AG04450 (cell line): ENCODE measurements at places on chromosomes 7 and 10. TPM values are rescaled to one million over a fixed set of nuclear protein-coding genes. Genes with fewer than 3 reads are reported as not detected.

GRCh38 chr10:129655007-129655678, 188.1 kb downstream of the MGMT start:
- no peak for DNase-seq

GRCh38 chr7:110253093-110253492, 837.8 kb upstream of the LRRN3 start:
- DNase-seq = no peak

DNA sequence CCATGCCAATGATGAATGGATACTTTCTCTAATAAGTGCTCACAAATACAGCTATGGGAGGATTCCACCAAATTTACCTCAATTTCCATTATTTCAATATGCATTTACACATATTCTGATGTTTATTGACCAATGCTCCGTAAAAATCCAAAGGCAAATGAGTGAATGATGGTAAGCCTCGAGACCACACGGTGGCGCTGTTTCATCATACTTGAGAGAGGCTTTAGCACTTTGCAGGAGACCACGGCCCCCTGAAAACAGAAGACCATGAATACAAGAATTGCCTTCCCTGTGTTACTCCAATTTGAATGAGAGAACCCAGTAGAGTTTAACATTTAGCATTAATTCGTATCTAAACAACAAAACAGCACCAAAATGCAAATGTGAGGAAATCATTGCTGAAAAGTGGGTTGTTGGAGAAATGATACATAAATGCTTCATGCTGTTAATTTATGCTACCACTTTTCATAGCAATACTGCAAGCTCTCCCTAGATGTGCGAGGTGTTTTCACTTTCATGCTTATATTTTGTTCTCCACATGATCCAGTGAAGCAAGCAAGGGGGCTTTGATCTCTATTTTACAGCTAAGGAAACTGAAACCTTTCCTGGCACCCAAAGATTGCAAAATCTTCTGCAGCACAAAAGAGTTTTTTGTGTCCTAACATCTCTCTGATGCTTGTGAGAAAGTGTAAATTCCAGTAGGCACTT, 35.4 kb downstream of the TRIL start:
- peak; percentile 43 for DNase-seq

- no peak for DNase-seq
Observed at GRCh38 chr10:50968386-50969091, 83.1 kb upstream of the A1CF start.

The EPHB6 gene
- polyA plus RNA-seq = 0.51 and 0.55 TPM in 2 replicates

The TUBGCP2 gene
- polyA plus RNA-seq = 40.0 and 45.1 TPM in 2 replicates

The CDHR1 gene
- not detected in 2 replicates for polyA plus RNA-seq

DNA sequence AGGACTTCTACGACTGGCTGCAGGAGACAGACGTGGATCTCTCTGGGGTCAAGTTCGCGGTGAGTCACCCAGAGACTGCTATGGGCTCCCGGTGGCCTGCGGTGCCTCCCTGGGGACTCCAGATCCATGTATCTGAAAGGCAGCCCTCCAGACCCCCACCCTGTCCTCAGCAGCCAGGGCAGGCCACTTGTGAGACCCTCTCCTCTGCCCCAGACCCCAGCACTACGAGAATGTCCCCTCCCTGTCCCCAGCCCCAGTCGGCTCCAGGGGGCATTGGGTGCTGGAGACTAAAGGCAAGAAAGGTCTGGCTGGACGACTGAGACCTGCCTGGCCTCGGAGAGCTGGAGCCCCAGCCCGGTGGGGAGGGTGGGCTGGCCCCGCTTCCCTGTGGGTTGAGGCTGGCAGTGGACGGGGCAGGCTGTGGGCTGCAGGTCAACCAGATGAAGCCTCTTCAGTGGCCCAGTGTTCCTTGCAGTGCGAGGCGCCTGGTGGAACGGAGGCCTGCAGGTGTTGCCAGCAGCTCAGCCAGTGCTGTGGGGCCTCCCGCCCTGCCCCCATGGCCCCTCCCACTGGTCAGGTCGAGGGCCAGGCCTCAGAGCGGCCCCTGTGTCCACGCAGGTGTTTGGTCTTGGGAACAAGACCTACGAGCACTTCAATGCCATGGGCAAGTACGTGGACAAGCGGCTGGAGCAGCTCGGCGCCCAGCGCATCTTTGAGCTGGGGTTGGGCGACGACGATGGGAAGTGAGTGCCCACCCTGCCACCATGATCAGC, 13.8 kb downstream of the TMEM120A start:
- DNase-seq = no peak

The KLF14 gene
- not detected in 2 replicates for polyA plus RNA-seq

The UPK3B gene
- not detected in 2 replicates for polyA plus RNA-seq

DNA sequence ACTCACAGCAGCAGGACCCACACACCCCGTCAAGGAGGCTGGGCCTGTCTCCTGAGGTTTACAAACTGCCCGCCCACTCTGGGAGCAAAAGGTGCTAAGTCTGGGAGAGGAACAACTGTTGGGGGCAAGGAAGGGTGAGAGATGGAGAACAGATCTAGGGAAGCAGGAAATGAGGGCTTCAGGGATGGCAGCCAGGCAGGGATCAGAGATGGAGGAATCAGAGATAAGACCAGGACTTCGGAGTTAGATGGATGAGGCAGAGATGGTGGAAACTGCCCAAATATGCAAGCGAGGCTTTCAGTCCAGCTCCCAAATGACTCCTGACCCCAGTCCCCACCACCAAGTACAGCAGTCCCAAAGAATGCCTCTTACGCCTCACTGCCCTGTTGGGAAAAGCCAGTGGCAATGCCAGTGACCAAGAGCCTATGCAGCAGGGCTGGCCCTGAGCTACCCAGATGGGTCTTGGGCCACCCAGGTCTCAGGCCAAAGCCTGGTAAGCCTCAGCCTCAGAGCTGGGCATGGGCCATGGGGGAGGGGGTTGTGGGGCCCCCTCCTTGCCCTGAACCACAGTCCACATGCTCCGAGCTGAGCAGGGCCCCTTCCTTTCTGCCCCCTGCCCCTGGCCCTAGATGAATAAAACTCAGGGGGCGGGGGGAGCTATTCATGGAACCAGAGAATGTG, 39.5 kb upstream of the SLF2 start:
- DNase-seq = no peak

DNA sequence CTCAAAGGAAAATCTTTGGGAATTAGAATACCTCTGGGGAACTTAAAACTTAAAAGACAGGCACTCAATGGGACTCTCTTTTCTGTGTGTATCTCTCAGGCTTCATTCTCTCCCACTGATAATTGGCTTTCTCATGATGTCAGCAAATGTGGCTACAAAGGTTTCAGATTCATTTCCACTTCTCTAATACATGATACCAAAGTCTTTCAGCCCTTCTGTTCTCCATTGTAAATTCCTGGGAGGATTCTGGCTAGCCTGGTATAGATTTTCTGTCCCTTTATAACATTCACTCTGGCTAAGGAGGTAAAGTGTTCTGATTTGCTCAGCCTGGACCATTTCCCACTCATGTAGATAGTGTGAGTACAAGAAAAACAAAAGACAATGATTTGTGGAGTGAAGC, 606.2 kb downstream of the PCDH15 start:
- DNase-seq = no peak

GRCh38 chr7:100679927-100680575, 6.5 kb downstream of the GNB2 start:
- no peak for DNase-seq

DNA sequence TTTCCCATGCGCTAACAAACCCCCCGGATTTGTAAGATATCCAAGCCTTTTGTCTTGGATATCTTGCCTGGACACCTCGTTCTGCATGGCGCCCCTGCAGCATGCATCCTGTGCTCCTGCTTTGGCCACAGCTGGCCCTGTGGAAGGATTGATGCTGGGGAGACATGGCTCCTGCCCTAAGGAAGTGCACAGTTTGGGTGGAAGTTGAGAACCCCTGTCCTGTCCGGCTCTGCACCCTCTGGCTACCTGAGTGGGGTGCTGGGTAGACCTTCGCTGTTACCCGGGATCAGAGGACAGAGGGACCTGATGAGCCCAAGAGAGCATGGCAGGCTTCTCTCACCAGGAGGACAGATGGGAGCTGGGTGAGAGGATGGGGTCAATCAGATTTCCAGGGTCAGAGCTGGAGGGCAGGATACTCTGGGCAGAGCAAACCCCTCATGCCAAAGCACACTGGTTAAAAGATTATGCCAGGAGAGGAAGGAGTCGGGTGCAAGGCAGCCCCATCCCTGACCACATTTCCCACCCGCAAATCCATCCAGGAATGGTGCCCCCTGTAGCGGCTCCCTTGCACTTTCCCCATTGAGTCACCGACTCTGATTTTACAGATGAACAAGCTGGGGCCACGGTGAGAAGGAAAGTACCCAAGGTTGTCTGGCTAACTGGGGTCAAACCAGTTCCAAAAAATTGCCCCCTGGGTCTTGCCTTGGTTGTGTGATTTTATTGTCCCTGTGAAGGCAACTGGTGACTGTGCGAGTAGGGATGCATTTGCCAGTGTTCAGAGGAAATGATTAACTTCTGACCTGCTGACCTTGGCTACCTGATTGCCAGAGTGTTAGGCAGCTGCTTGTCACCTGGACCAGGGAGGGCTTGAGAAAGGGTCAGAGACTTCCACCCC, 290.1 kb upstream of the ZMIZ1 start:
- DNase-seq = no peak

- DNase-seq = no peak
Observed at GRCh38 chr10:2881720-2882620, 185.4 kb upstream of the PFKP start.

The CYP3A5 gene
- 0.21 and 0.31 TPM in 2 replicates for polyA plus RNA-seq

GRCh38 chr7:16794986-16795385, 9.8 kb downstream of the AGR2 start:
- DNase-seq = no peak

- no peak for DNase-seq
Observed at GRCh38 chr10:18859659-18860058, 188.9 kb upstream of the MALRD1 start.
